ENCODE measurements at places on chromosomes 1 and 21. TPM values are rescaled to one million over a fixed set of nuclear protein-coding genes. Genes with fewer than 3 reads are reported as not detected.

DNA sequence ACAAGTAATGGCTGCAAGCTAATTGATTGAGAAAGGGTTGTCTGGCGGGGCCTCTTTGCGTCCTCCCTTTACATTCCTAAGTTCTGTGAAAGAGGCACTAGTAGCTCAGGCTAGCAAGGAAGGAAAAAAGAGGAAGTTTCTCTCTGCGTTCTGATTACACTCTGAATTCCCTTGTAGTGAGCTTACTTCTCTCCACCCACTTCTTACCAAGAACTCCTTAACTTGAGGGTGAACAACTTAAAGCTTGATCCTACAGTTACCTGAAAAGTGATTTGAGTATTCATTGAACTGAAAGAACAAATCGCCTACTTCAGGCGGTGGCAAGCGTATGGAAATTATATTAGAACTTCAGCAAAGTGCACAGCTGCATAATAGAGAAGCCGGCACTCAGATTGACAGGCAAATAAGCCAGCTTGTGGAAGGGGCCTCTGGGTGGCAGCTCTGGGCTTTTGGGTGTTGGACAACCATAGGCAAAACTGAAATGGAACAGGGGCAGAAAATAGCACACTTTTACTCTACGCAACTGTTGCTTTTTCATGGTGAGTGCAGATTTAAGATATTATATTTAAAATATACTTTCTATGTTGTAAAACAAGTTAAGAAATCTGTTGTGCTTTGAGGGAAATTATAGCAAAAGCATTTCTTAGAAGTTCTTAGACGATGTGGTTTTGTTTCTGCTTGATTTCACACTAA lies 464.5 kb downstream of the USP25 start:
- DNase-seq: no peak

- DNase-seq: no peak
Observed at GRCh38 chr1:201655243-201655642, 116.3 kb downstream of the NAV1 start.

- no peak for DNase-seq
Observed at GRCh38 chr1:87495147-87495546, 166.5 kb downstream of the LMO4 start.

GRCh38 chr1:32142446-32143301 lies 34.8 kb downstream of the KPNA6 start:
- no peak for DNase-seq

DNA sequence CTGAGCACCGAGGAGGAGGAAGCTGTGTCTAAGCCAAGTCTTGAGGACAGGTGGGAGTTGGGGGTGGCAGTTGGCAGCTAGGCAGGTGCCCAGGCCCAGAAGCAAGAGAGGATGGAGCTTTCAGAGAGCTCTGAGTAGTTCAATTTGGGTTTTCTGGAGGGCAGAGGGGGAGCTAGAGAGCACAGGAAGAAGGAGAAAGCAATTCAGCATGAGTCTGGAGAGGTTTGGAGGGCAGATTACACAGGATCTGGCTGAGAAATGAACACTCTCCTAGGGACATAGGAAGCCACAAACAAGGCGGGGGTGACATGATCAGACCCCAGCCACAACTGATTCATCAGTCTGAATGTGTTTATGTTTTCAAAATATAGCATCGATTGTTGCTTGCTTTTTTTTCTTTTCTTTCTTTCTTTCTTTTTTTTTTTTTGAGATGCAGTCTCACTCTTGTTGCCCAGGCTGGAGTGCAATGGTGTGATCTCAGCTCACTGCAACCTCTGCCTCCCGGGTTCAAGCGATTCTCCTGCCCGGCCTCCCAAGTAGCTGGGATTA lies 23.8 kb downstream of the PTPRF start:
- DNase-seq: no peak

- DNase-seq: no peak
Observed at GRCh38 chr1:214864896-214865688, 217.4 kb upstream of the KCNK2 start.

DNA sequence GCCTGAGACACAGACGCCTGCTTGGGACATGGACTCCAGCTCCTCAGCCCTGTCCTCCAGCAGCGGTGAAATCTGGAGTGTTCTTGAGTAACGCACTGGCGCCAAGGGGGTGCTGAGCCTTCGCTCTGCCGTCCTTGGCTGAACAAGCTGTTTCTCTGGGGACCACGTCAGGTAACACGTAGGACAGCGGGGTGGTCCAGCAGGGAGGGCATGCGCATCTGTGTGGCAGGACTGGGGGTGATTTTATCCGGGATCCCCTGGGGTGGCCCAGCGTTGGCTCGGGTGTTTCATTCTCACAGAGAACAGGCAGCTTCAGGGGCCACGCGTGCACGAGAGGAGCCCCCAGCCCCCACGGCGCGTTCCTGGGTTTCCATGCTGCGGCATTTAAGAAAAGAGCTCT lies 61.2 kb downstream of the AGPAT3 start:
- no peak for DNase-seq

DNA sequence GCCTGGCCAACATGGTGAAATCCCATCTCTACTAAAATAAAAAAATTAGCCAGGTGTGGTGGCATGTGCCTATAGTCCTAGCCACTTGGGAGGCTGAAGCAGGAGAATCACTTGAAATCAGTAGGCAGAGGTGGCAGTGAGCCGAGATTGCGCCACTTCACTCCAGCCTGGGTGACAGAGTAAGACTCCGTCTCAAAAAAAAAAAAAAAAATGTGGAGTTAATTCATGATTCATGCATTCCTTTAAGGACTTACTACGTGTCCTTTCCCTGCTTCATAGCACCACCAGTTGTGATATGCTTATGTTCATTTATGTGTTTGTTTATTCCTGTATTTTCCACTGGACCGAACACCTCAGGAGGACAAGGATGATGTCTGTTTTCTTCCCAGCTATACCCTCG lies 12.7 kb upstream of the PRELP start:
- DNase-seq: no peak

DNA sequence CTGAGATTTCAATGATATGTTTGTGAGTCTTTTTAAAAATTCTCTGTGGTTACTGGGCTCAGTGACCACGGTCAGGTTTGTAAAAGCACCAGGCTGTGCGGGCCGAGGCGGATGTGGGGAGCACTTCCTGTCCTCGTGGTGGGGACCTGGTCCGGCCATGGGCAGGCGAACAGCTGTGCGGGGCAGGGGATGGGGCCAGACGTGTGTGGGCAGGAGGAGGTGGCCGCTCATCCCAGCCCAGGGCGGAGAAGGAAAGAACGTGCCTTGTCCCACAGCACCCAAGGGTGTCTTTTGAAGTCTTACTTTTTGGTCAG lies 5.2 kb upstream of the OXCT2 start:
- DNase-seq: peak; percentile 60

- DNase-seq: peak; percentile 48
Observed at GRCh38 chr1:7827126-7827955, 25.5 kb downstream of the UTS2 start.

- no peak for DNase-seq
Observed at GRCh38 chr1:237938553-237938952, 47.8 kb upstream of the ZP4 start.

The HEYL gene
- total RNA-seq: 0.95 TPM

The CELA2A gene
- total RNA-seq: not detected

The ANKRD13C gene
- total RNA-seq: 52.0 TPM

The NR5A2 gene
- 193 TPM for total RNA-seq
